ENCODE measurements at places on chromosomes 5 and 9. TPM values are rescaled to one million over a fixed set of nuclear protein-coding genes. Genes with fewer than 3 reads are reported as not detected.
A peak's percentile ranks its signal among the peaks of the same experiment; 100 is the strongest.

- no peak for DNase-seq
Measured at GRCh38 chr9:73294336-73294735, 142.7 kb downstream of the ANXA1 start.

DNA sequence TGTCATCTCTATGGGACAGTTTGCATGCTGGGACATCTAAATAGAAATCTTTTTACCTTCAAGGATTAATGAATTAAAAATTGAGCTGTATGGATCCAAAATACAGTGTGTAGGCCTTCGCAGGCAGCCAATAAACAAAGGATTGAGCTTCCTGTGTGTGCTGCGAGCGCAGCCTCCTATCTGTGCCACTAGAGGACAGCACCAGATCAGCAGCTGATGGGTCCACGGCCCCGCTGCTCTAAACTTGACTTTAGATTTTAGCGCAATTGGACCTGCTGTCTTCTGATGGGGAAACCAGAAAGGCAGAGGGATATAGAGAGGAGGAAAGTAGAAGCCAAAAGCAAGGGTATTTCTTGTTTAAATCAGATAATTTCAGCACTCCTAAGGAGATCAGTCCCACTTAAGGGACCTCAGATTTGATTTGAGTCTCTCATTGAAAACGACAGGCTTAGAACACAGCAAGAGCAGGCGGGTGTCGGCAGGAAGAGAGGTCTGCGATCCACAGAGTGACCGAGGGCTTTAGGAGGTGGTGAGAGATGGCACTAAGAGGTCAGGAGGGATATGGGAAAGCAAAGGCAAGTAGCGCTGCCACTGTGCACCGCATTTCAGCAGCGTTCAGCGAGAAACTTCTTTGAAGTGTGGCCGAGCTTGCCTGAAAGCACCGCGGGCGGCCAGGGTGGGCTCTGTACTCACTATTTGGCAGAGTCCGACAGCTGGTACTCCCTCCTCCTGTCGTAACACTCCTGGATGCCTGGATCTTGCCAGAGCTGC is 214.3 kb downstream of the GNA14 start:
- DNase-seq, result peak; percentile 52

DNA sequence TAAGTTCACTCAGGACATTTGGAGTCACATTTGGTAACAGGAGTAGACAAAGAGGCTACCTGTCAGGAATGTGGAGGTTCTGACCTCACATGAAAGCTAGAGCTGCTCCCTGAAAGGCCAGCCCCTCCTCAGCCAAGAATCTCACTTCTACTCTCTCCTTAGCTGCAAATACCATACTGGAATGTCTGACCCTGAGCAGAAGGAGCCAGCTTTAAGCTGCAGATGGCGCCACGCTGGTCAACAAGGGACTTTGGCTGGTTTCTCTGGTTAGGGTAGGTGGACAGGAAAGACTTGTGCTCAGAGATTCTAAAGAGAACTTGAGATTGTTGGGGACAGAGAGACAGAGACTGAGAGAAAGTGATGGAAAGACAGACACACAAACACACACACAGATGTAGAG is 21.9 kb downstream of the ASTN2 start:
- no peak for DNase-seq

PCDHGC4 gene
- total RNA-seq, result not detected

- no peak for DNase-seq
Measured at GRCh38 chr5:180284149-180284548, 7.7 kb downstream of the MAPK9 start.

KIF20A gene
- total RNA-seq, result 51.0 TPM

TMEM215 gene
- not detected for total RNA-seq

DNA sequence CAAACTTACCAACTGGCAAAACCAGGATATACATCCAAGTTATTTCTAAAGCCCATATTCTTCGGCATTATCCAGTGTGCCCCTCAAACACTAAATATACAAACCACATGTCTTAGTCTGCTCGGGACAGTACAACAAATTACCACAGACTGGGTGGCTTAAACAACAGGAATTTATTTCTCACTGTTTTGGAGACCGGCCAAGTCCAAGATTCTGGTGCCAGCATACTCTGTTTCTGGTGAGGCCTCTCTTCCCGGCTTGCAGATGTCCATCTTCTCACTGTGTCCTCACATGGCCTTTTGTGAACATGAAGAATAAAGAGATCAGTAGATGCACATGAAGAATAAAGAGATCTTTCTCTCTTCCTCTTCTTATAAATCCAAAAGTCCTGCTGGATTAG is 12.9 kb upstream of the SLCO6A1 start:
- DNase-seq, result no peak

SEMA6A gene
- not detected for total RNA-seq

MYMK gene
- total RNA-seq, result not detected

Data from activated naive CD8-positive, alpha-beta T cell treated with anti-CD3 and anti-CD28 coated beads, Interleukin-2, amount 10 ng/mL, durations not matched to agents 7 days and 5 days (primary cell).